Purkinje cell (primary cell): ENCODE measurements at places on chromosomes 12 and 14. TPM values are rescaled to one million over a fixed set of nuclear protein-coding genes. Genes with fewer than 3 reads are reported as not detected.

VIPAS39 gene
- 13.4 and 19.5 TPM in 2 replicates for polyA plus RNA-seq

TEX22 gene
- not detected in 2 replicates for polyA plus RNA-seq

ANO4 gene
- polyA plus RNA-seq: 215 and 244 TPM in 2 replicates

DIO3 gene
- polyA plus RNA-seq: not detected in 2 replicates

CCND2 gene
- 98.9 and 110 TPM in 2 replicates for polyA plus RNA-seq

SERPINA4 gene
- polyA plus RNA-seq: not detected in 2 replicates

TMEM63C gene
- polyA plus RNA-seq: 0.29 and 0.54 TPM in 2 replicates

TRAF3 gene
- 1.1 and 3.3 TPM in 2 replicates for polyA plus RNA-seq

SLC22A17 gene
- 46.4 and 58.9 TPM in 2 replicates for polyA plus RNA-seq

PRB3 gene
- polyA plus RNA-seq: not detected in 2 replicates

PTPRB gene
- 3.1 and 7.1 TPM in 2 replicates for polyA plus RNA-seq

MSRB3 gene
- polyA plus RNA-seq: 8.8 and 9.2 TPM in 2 replicates

CD27 gene
- 1.6 TPM in 1 of 2 replicates, not detected in the other for polyA plus RNA-seq

BDKRB2 gene
- not detected in 2 replicates for polyA plus RNA-seq

ZFHX2 gene
- polyA plus RNA-seq: 1.7 and 2.7 TPM in 2 replicates

FGF6 gene
- polyA plus RNA-seq: 1.4 TPM in 1 of 2 replicates, not detected in the other

INSM2 gene
- 3.4 and 5.3 TPM in 2 replicates for polyA plus RNA-seq

RNASE2 gene
- polyA plus RNA-seq: not detected in 2 replicates

RPGRIP1 gene
- polyA plus RNA-seq: 0.74 and 6.9 TPM in 2 replicates

TRIAP1 gene
- 71.4 and 75.6 TPM in 2 replicates for polyA plus RNA-seq
